ENCODE measurements at places on chromosomes 7 and 10. TPM values are rescaled to one million over a fixed set of nuclear protein-coding genes. Genes with fewer than 3 reads are reported as not detected.

The TMEM236 gene
- total RNA-seq = 0.09 TPM

The SAMD9 gene
- total RNA-seq = 9.3 TPM

DNA sequence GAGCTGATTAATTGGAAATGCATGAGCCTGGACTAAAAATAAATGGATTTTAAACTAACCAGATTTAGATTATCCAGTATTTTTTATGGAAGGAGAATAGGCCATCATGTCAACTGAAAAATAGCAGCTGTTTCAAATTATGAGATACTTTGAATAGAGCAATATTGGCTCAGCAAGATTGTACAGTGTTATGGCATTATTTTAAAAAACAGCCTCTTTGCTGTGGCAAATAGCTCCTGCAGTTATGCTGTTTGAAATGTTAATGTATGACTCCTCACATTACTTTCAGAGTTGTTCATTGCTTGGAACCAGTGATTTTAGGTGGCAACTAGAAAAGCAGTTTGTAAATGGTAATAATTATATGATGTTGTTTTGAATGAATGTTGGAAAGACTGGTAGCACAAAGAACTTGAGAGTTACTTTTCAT lies 244.5 kb downstream of the KIAA1217 start:
- no peaks in the 10 kb centered on the region for H3K36me3 ChIP-seq
- H3K27ac ChIP-seq = no peak overlapping the region

The AOAH gene
- 25.0 TPM for total RNA-seq

The LIPM gene
- not detected for total RNA-seq

GRCh38 chr7:31761646-31762045 lies 74.6 kb downstream of the PPP1R17 start:
- DNase-seq = no peak
- H3K27me3 ChIP-seq = no peaks in the 10 kb centered on the region
- H3K4me3 ChIP-seq = no peak overlapping the region
- H3K27ac ChIP-seq = no peak overlapping the region
- no peaks in the 10 kb centered on the region for H3K36me3 ChIP-seq
- H3K4me1 ChIP-seq = no peaks in the 10 kb centered on the region

GRCh38 chr7:133477791-133478190 lies 224.9 kb downstream of the EXOC4 start:
- H3K27me3 ChIP-seq = no peaks in the 10 kb centered on the region
- peaks cover 17% of the 10 kb centered on the region for H3K4me1 ChIP-seq
- H3K27ac ChIP-seq = no peak overlapping the region
- no peak for DNase-seq
- H3K4me3 ChIP-seq = no peak overlapping the region
- H3K36me3 ChIP-seq = peaks cover 4% of the 10 kb centered on the region

- H3K27me3 ChIP-seq = no peaks in the 10 kb centered on the region
- H3K36me3 ChIP-seq = no peaks in the 10 kb centered on the region
- no peak for DNase-seq
- H3K4me1 ChIP-seq = no peaks in the 10 kb centered on the region
- H3K4me3 ChIP-seq = no peak overlapping the region
Observed at GRCh38 chr10:119759832-119760231, 34.0 kb downstream of the INPP5F start.

DNA sequence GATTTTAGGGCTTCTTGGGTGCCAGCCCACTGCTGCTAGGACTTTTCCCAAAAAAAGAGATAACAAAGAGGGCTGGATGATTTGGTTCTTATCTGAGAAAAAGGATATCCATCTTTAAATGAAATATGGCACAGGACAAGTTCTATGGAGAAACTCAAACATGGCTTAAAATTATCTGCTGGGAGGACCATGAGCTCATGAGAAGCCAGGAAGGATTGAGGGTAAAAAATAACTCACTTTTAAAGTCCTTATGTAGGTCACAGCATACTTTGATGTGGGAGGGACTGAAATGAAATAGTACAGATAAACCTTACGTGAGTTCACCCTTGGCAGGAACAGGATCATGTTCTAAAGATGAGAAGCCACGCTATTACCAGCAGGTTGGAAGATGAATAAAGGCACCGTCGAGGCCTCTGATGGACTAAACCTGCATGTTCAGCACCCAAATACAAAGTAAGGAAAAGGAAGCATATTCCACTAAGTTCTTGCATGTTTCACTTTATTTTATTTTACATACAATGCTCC lies 369.2 kb upstream of the KLF6 start:
- no peak overlapping the region for H3K27ac ChIP-seq
- H3K27me3 ChIP-seq = no peaks in the 10 kb centered on the region
- no peak overlapping the region for H3K4me3 ChIP-seq
- H3K36me3 ChIP-seq = no peaks in the 10 kb centered on the region
- H3K4me1 ChIP-seq = no peaks in the 10 kb centered on the region

GRCh38 chr7:71424166-71425035 lies 292.5 kb downstream of the GALNT17 start:
- no peaks in the 10 kb centered on the region for H3K4me1 ChIP-seq
- no peak overlapping the region for H3K27ac ChIP-seq
- H3K36me3 ChIP-seq = no peaks in the 10 kb centered on the region
- H3K27me3 ChIP-seq = no peaks in the 10 kb centered on the region

GRCh38 chr10:98260752-98261151 lies 7.2 kb downstream of the LOXL4 start:
- no peaks in the 10 kb centered on the region for H3K4me1 ChIP-seq
- no peaks in the 10 kb centered on the region for H3K27me3 ChIP-seq
- DNase-seq = no peak
- no peak overlapping the region for H3K4me3 ChIP-seq

The OR2A1 gene
- total RNA-seq = not detected

The ACTA2 gene
- 37.1 TPM for total RNA-seq

Data from CD8-positive, alpha-beta memory T cell (primary cell).